ENCODE measurements at places on chromosomes 5 and 9. TPM values are rescaled to one million over a fixed set of nuclear protein-coding genes. Genes with fewer than 3 reads are reported as not detected.

DNA sequence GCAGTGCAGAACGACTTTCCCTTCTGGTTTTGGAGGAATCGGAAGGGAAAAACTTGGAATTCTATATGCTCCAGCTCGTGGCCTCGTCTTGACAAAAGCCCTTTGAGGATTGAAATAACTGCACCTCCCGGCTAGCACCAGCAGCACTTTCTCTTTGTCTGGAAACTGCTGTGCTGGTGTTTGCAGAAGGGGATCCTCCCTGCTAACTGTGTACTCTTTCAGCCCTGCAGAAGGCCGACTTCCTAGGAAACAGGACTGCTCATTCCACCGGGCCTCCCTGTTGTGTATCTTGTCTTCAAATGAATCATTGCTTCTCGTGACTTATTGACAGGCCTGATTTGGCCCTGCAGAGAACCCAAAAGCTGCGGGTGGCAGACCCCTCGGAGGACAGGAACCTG, 23.6 kb downstream of the STC2 start:
- no peak for DNase-seq

- DNase-seq, result no peak
Observed at GRCh38 chr9:96758845-96759673, 18.8 kb downstream of the ZNF510 start.

DNA sequence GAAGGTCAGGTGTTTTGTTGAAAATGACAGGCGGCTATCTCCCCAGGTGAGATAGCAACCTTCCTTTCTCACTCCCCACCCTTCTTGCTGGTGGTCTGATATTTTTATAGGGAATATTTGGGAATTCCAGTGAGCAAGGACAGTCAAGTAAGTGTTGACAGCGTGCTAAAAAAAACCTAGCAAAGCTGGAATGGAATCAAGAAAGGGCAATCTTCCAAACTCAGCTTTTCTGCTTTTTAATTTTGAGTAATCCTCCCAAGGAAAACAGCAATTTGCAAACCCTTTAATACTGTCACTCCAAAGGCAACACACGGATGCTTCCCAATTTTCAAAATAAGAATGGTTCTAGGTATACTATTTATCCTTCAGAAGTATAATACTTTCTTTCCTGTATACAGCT, 143.7 kb upstream of the PCA3 start:
- DNase-seq, result no peak

- DNase-seq, result no peak
Observed at GRCh38 chr5:67427850-67428298, 231.3 kb upstream of the CD180 start.

SLC36A3 gene
- polyA plus RNA-seq, result not detected

GPRIN1 gene
- 2.3 TPM for polyA plus RNA-seq

- DNase-seq, result peak; percentile 52
Observed at GRCh38 chr5:131589510-131590348, 45.3 kb downstream of the RAPGEF6 start.

- DNase-seq, result peak; percentile 72
Observed at GRCh38 chr5:139725073-139725830, 70.4 kb upstream of the PSD2 start.
